ENCODE measurements at places on chromosomes 12 and 14.
A peak's percentile ranks its signal among the peaks of the same experiment; 100 is the strongest.

GRCh38 chr12:96014943-96015599 lies 18.9 kb upstream of the HAL start:
- no peak for DNase-seq

- DNase-seq: no peak
Measured at GRCh38 chr12:75774261-75775052, 257.1 kb downstream of the PHLDA1 start.

GRCh38 chr14:43285575-43285974 lies 1221.5 kb downstream of the FSCB start:
- no peak for DNase-seq

DNA sequence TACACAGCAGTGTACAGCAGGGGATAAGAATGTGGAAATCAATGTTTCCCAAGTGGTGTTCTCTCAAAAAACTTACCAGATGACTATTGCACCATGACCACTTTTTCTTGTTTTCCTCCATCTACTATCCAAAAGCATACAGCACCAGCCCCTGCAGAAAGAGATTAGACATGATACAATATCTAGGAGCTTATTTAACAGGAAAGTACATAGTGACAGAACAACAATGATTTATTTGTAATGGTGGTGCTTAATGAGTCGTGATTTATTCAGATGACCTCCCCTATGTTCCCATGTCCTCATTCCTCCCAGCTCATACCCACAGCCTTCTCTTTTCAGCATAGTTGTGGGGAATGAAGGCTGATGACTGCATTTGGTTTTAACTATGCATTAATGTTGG lies 413.6 kb downstream of the BTG1 start:
- DNase-seq: no peak

DNA sequence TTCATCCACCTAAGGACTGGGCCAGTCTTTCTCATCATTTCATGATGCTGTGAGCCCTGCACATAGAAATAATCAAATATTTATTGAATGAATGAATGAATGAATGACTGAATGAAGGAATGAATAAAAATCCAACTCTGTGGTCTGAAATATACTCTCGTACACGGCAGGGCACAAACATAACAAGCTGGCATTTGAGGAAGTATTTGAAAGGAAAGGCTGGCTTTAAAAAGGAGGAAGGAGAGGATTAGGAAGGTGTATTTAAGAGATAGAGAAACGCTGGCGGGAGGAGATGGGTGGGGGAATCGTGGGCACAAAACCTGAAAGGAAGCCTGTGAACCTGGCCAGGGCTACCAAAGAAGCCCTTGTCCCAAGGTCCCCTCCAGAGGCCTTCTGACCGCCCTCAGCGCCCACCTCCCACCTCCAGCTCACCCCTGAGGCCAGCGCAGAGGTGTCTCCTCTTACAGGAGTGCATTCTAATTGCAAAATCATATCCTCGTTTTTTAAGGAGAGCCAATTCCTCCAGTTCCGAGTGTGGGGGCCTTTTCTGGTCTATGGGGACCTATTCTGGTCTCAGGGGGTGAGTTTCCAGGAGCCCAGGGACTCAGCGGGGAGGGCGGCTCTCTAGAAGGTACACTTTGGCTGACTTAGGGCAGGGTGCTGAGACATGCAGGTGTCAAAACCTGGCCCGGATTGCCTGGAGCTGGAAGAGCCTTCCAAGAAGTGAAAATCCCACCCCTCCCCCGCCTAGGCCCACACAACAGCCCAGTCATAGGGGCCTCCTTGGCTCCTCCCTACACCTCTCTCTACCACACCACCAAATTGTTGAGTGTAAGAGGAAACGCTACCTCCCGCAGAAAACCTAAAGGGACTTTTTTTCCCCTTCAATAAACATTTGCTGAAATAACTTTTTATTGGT lies 8.7 kb upstream of the JDP2 start:
- no peak for DNase-seq

DNA sequence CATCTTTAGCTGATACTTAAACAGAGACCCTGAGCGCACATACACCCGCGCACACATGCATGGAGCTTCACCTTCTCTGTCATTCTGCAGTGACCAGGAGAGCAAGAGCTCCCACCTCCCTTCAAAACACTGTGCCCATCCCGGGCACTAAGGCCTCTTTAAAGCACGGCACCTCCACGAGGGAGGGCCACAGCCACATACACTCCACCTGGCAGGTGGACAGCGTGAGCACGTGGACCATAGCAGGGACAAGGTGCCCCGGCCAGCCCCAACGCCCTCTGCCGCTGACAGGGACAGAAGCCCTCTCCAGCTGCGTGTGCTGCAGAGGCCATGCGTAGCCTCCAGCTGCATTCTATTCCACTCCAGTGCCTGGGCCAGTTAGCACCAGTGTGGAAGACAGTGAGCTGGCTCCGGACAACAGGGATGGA lies 5.4 kb downstream of the GAPDH start:
- no peak for DNase-seq

DNA sequence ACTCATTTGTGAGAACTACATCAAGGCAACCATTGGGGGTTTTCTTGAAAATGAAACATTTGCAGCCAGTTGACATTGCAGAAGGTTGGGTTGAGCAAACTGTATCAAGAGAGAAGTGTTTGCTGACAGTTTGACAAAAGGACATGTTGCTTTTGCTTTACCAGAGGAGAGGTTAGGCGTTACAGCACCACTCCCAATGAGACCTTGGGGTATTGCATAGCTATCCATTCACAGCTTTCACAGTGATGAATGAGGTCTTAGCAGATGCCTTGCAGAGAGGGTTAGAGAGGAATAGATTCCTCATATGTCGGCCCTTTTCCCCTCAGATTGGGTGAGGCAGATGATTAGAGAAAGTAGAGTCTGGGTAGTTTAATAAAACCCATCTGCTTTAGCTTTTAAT lies 988.9 kb upstream of the FLRT2 start:
- DNase-seq: no peak

GRCh38 chr12:107610021-107610859 lies 75.4 kb upstream of the PWP1 start:
- no peak for DNase-seq

DNA sequence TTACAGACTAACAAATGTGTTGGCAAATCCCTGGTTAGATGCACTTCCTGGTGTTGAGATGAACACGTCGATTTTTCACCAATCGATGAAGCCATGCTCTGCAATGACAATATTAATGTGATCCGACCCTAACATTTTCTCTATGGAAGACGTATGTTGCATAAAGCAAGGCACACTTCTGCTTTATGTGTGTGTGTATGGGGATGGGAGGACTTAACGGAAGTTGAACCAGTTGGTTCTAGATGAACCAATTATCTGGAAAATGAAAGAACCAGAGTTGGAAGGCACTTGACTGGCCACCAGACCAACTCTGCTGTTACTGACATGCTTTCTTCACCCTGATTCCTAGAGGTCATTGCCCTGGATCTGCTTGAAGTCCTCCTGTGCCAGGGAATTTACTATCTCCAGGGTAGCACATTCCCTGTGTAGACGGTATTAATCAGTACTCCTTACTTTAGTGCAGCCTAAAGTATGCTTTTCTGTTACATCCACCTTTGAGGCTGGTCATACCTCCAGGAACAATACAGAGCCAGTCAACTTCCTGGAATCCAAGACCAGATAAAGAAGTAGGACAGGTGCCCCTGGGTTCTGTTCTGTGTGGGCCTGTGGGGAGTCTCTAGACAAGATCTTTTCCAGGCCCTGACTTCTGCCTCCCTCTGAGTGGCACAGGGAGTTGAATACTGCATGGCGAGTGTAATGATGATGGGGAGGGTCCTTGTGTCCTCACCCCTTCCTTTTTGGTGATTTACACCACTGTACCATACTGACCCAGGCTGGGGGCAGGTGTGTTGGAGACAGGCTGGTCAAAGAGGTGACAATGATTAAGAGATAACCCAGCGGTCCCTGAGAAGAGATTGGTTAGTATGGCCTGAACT lies 4.1 kb downstream of the SDR39U1 start:
- DNase-seq: no peak

- DNase-seq: peak; percentile 93
Measured at GRCh38 chr14:100306101-100306997, at the start of gene SLC25A29. Gene SLC25A29 (minus strand): TSS chr14:100306444. CDS start chr14:100306232, 212 bp downstream.

DNA sequence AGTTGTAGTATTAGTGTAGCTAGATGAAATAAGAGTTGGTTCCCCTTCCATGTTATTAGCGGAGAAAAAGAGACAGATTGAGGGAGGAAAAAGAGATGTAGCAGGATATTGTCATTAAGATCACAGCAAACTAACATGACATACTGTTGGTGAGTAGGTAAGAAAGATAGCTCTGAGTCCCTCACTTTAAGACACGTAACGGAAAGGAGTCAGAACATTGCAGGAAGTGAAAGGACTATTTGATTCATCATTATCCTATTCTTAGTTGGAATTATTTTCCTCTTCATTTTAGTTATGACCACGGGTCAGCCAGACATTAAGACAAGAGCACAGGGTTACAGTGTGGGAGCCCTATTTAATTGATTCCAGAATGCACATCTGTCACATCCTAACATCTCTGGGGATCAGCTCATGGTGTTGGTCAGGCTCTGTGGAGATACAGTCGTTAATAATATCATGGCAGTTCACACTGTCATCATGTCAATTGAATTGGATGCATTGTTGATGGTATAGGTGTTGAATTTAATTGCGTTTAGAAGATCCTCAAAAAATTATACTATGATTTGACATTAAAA lies 55.0 kb downstream of the TMX1 start:
- DNase-seq: no peak

DNA sequence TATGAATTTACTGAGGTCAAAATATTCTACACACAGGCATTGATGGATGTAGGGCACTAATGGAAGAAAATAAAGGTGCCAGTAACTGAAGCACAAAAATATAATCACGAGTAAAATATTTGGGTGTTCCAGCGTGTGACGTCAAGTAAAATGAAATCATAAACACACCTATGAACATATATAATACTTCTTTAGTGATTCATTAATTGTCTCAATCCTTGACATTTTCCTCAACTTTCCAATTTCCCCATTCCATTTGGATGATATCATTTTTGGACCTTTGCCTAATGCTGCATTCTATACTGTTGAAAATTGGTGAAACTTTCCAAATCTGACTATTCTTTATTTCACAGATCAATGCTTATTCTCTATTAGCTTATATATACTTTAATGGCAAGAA lies 649.3 kb downstream of the GALC start:
- no peak for DNase-seq

DNA sequence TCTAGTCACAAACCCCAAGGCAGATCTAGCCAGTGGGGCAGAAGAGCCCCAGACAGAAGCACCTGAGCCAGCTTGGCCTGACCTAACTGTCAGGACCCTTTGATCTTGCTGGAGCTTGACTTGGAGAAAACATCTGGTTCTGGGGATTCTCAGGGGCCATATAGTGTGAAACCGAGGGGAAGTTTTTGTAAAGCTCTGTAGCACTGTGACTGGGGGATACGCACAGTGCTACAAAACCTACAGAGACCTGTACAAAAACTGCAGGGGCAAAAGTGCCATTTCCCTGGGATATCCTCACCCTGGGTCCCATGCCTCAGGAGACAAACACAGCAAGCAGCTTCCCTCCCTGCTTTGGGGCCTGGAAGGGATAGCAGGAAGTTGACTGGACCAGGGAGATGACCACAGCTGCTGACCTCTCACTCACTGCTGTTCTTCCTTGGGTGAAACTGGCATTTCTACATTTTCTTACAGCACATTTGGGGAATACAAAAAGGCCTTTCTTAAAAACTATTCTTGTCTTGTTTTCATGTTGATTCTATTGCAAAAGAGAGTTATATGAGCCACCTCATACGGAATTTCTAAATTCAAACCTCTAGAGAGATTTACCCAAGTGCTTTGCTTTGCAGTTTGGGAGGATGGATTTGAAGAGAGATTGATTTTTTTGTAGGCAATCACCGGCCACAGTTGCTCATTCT lies 140.0 kb downstream of the DAD1 start:
- DNase-seq: no peak

- DNase-seq: no peak
Measured at GRCh38 chr12:109981311-109981710, 14.9 kb downstream of the GIT2 start.

DNA sequence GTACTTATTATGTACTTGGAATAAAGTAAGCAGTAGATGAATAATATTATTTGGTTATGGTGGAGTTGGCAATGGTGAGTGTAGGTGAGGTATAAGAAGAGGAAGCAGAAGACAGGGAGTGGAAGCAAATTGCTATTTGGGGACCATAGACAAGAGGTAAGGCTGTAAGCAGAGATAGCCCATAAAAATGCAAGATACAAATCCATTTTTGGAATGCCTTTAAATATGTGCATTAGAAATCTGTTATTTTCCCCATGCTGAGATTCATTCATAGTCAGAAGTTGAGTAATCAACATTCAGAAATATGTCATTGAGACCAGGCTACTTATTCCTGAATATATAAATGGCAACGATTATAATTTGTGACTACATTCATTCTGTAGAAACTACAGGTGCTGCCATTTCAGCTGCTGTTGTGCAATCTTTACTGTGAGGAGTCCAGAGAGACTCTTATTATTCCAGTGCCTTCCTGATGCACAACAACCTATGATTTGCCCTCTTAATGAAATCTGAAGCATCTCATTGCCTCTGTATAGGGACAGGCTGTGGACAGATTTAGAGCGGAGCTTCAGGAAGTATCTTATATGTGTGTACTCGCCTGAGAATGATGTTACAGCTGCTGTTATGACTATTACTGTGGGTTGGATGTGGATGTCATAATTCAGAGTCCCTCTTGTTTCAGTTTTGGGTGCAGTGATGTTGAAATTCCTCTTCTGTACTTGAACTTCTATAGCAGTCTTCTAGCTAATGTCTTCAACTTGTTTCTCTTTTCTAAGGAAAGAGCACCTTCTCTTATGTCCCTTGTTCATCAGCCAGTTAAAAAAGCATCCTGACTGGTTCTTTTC lies 173.8 kb downstream of the NAV3 start:
- DNase-seq: no peak

DNA sequence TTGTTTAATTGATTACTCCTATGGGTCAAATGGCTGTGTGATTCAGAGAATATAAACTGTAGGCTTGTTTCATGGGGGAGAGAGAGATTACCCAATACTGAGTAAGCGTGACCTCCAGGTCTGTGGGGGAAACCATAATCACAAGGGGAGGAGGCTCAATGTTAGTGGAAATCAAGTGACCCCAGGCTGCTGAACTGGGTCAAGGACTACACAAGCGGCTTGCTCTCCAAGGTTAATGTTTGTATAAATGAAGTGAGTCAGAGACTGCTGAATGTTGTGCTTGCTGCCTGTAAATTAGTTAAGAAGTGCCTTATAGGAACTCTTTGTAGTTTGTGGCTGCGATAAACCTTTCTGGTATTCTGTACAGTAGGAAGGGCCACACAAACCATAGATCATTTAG lies 479.7 kb downstream of the AACS start:
- DNase-seq: no peak
